ENCODE measurements at places on chromosomes 4 and X. TPM values are rescaled to one million over a fixed set of nuclear protein-coding genes. Genes with fewer than 3 reads are reported as not detected.

- H3K4me3 ChIP-seq = no peak overlapping the region
- H3K36me3 ChIP-seq = peaks cover 71% of the 10 kb centered on the region
- DNase-seq = no peak
- no peak overlapping the region for H3K27ac ChIP-seq
Measured at GRCh38 chrX:71393919-71394318, 27.8 kb downstream of the TAF1 start.

FAM200B gene
- 21.9 TPM for total RNA-seq

COX7B2 gene
- total RNA-seq = not detected

ZBTB49 gene
- 6.8 TPM for total RNA-seq

GRCh38 chr4:176778491-176778890, 14.2 kb downstream of the VEGFC start:
- no peak overlapping the region for H3K4me3 ChIP-seq
- no peak overlapping the region for H3K27ac ChIP-seq
- no peaks in the 10 kb centered on the region for H3K36me3 ChIP-seq
- 0 out of 2 replicates have a peak, but pooled peaks cover 4% of the 10 kb centered on the region for H3K4me1 ChIP-seq
- no peaks in the 10 kb centered on the region for H3K27me3 ChIP-seq

RIBC1 gene
- total RNA-seq = 0.97 TPM

DNA sequence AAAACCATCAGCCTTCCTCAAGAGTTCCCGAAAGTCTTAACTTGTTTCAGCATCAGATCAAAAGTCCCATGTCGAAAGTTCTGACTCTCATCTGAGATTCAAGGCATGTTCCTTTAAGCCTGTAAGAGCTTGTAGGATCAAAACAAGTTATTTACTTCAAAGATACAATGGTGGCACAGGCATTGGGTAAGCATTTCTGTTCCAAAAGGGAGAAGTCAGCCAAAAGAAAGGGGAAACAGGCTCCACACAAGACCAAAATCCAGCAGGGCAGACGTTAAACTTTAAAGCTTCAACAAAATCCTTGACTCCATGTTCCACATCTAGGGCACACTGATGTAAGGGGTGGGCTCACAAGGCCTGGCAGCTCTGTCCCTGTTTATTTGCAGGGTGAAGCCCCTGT, 91.7 kb downstream of the FHDC1 start:
- H3K27ac ChIP-seq = no peak overlapping the region
- H3K27me3 ChIP-seq = no peaks in the 10 kb centered on the region
- H3K36me3 ChIP-seq = no peaks in the 10 kb centered on the region
- H3K4me1 ChIP-seq = no peaks in the 10 kb centered on the region
- DNase-seq = no peak

DNA sequence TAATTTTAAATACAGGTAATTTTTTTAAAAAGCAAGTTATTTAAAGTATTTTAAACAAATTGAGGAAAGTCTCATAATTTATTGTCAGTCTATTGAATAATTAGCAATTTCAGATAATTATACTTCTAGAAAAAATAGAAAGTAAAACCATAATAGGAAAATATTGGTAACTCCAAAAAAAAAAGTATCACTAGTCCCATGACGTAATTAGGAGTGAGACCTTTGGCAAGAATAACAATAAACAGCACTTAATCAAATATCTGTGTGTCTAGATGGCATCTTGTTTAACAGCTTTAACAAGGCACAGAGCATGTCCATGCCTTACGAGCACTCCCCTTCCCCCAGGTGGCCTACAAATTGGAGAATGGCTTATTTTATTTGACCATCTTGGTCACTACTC, 1683.6 kb upstream of the AGA start:
- DNase-seq = no peak
- H3K27me3 ChIP-seq = no peaks in the 10 kb centered on the region
- H3K4me3 ChIP-seq = no peak overlapping the region
- no peak overlapping the region for H3K27ac ChIP-seq
- H3K4me1 ChIP-seq = peaks cover 1% of the 10 kb centered on the region

MAGEA12 gene
- total RNA-seq = not detected

DNA sequence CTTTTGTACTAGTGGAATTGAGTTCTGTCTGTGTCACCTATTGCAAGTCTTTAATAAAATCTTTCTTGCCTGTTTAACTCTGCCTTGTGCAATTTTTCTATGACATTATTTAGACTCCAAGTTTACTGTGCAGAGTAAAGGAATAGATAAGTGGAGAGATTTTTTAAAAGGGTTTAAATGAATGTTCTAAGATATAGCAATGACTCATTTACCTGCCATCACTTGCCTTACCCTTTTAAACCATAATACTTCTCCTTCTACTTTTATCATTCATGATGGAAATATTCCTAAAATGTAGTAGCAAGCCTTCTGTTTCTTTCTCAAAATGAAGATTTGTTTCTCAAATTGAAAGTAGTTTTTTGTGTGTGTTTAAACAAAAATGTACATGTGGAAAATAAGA, 782.8 kb upstream of the MAGEB2 start:
- H3K4me1 ChIP-seq = no peaks in the 10 kb centered on the region
- H3K4me3 ChIP-seq = no peak overlapping the region
- H3K27me3 ChIP-seq = no peaks in the 10 kb centered on the region
- no peaks in the 10 kb centered on the region for H3K36me3 ChIP-seq

Data from H1 (cell line).